CMK (cell line): ENCODE measurements at places on chromosomes 4 and X.
A peak's percentile ranks its signal among the peaks of the same experiment; 100 is the strongest.

- no peak for DNase-seq
These were observed 1.4 kb downstream of the NKX6-1 start for GRCh38 chr4:84497504-84498202.

DNA sequence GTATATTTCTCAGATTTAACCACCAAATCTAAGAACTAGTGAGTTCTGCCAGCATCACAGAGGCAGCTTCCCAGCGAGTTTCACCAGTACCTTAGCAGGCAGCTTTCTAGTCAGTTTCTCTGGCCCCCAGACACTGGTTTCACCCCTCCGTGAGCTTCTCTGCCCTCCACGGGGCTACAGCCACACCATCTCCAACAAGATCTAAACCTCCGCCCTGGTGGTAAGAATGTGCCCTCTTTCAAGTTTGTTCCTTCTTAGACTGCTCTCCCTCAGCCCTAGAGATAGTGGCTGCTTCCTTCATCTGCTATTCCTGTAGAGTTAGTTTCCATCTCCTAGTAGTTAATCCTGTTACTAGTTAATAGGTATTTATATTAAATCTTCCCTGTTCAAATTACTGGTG lies 60.5 kb upstream of the TAB3 start:
- DNase-seq: no peak

- no peak for DNase-seq
These were observed 11.1 kb upstream of the LRAT start for GRCh38 chr4:154732669-154733068.

DNA sequence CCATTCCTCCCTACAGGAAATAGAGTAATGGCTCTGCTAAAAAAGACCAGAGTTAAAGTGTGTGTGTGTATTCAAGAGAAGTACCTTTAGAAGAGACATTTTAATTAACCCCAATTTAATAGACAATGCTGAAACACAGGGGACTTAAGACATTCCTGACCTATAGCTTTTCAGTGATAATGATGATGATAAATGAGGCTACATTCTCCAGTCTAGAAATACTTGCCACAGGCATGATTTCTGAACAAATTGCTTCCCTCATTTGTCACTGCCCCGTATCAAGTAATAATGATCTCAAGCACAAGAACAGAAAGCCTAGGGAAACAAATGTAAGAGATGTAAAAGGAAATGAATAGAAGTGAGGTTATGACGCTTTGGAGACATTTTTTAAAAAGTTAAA lies 117.1 kb downstream of the UNC5C start:
- no peak for DNase-seq

GRCh38 chr4:143668930-143669552 lies 31.4 kb downstream of the FREM3 start:
- no peak for DNase-seq

DNA sequence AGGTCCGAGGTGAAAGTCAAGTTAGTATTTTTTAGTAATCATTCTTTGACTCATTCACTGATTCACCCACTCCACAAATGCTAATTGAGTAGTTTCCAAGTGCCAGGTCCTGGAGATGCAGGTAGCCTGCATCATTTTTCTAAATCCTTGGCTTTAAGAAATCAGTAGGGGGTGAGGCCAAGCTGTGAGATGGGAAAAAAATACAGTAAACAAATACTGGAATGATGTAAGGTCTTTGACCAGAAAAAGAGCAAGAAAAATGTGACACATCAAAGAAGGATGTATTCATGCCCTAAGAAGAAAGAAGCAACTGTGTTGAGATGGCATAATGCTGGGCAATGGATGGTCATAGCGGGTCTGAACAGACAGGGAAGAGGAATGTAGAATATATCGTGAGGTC lies 1386.6 kb downstream of the PCDH7 start:
- DNase-seq: no peak

DNA sequence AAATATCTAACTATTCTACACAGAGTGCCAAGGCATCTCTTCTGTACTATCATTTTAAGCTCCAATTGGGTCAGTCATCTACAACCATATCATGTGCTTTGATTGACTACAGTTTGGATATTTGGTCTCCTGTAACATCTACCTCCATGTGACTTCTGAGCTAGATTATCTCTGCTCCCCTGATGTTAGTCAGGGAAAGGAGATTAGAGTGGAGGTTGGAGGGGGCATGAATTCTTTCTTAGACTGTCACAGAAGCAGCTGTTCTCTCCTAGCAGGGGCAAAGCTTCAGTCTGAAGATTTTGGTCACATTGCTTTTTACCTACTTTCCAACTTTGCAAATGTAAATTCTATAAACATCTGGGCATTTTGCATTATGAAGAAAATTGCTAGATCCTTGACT lies 62.6 kb upstream of the C4orf54 start:
- DNase-seq: no peak

GRCh38 chrX:69038816-69039215 lies 126.4 kb downstream of the PJA1 start:
- DNase-seq: no peak

DNA sequence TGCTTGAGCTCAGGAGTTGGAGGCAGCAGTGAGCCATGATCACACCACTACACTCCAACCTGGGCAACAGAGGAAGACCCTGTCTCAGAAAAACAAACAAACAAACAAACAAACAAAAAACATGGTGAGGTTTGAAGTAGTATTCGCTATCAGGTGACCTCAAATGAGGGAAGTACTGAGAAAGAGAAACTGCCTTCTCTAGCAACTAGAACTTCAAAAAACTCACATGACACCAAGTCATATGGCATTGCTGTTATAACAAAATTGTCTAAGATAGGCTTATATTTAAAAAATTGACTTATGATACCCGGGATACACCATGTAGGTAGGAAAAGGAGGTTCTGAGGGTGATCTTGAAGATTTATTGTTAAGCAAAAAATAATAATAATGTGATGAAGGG lies 10.3 kb downstream of the MPP1 start:
- DNase-seq: no peak

GRCh38 chrX:42531441-42531840 lies 246.5 kb downstream of the PPP1R2C start:
- no peak for DNase-seq

DNA sequence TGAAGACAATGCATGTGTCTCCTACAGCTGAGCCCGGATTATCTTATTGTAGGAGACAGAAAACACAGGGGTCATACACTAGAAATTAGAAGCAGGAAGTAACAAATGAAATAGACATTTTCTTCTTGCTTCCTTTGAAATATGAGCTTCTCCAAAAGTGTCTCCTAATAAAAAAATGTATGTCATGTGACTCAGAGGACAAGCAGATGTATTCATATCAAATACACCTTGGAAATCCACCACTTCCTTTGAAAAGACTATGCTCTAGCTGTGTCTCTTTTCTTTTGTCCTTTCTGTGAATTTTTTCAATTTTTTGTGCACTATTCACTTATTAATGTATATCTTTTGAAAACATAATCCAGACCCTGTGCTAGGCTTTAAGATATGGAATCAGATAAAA lies 1906.2 kb downstream of the C4orf33 start:
- no peak for DNase-seq

- no peak for DNase-seq
These were observed 72.2 kb downstream of the GPR143 start for GRCh38 chrX:9693307-9694001.

GRCh38 chrX:150848914-150849365 lies 49.5 kb downstream of the CD99L2 start:
- DNase-seq: peak; percentile 1

- DNase-seq: no peak
These were observed 169.3 kb downstream of the RCHY1 start for GRCh38 chr4:75344915-75345314.

DNA sequence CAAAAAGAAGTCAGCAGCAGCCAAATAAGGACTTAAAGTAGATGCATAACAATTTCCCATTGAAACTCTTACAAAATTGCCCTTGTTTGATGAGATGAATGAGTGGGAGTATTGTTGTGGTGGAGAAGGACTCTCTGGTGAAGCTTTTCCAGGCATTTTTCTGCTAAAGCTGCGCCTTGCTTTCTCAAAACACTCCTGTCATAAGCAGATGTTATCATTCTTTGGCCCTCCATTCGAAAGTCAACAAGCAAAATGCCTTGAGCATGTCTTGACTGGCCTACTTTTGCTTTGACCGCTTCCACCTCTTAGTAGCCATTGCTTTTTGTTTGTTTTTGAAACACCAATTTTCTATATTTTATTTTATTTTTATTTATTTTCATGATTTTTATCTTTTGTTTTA lies 340.9 kb upstream of the FGF13 start:
- DNase-seq: no peak

DNA sequence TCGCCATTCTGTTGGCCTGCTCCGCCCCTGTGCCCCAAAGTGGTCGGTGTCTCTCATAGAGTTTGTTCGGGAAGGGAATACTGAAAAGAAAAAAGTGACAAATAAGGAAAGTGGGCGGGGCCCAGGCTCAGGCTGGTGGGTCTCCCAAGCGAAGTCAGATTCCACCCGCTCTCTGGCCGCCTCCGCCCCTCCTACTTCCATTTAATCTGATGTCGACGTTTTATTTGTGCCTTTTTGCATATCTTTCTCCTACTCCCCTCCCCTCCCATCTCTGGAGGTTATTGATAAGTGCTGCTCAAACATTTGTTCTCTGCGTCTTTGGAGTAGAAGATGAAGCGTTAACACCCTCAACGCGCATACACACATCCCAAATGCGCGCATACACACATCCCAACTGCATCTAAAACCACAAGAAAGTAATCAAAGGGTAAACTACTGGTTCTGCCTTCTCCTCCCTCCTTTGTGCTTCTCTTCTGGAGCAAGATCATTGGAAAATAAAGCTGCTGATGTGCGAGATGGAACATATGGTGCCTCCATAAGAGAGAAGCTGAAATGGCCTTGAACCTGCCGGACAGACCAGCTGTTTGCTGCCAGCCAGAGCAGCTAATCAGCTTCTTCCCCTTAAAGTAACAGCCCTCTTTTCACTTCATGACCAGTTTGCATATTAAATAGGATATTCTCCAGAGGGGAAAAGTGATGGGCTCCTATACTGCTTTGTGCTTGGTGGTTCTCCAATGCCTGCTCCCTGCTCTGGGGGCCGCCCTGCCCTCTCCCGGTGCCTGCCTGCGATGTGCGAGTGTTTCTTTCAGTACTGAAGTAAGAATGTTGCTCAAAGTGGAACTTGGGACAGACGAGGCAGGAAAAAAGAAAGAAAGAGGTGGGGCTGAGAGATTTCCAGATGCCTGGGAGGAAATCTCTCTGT lies 3.1 kb downstream of the MAMLD1 start:
- no peak for DNase-seq

GRCh38 chr4:98341309-98341708 lies 80.1 kb downstream of the RAP1GDS1 start:
- no peak for DNase-seq

GRCh38 chr4:38931125-38931524 lies 63.5 kb downstream of the FAM114A1 start:
- DNase-seq: no peak

DNA sequence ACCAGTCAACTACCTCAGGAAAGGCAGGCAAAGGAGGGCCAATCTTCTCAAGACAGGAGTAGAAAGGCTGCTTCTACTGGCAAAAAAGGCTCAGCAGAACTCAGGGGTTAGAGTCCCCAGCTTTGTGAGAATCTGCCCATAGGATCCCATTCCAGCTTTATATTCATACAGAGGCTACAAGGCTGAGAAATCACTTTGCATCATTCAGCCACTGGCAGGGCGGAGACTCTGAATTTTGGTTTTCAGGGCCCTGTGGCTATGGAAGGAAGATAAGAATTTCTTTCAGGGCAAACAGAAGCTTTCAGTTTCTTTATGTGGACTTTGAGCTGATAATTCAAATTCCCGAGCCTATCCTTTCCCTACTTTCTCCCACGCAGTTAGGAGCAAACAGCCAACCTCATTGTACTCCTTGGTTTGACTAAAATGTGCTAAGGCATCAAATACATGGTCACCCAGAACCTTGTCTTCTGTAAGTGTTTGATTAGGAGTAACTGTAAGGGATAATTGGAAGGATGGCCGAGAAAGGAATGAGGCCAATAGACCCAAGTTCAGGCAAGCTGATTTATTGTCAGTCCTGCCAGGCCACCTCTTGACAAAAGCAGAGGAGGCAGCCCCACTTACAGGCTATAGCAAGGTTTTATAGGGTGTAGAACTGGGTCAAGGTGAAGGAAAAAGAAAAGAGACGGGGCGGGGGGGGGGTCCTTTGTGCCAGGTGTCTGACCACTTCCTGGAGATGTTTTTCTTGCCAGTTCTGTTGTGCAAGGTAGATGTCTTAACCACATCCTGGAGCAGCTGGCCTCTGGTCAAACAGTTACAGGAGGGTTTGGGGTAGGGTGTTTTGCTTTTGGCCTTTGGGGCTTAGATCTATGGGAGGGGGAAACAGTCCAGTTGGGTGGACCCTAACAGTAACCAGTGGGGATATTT lies 165.3 kb upstream of the PPP1R2C start:
- DNase-seq: no peak

DNA sequence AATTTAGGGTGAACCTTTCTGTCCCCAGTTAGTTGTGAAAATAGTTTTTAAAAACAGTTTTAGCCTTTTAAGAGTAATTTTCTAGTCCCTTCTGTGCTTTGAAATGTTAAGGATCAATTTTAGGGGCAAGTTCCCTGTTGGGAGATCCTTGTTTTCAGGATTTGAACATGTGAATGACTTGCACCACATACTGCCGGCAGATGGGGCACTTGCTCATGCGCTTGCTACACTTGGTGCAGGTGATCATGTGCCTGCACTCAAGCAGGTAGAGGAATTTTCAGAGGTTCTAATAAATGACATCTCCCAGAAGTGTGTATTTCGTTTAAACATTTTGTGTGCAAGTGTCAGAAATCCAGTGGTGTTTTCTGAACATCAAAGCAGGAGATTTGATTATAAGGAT lies 195.9 kb downstream of the CHM start:
- DNase-seq: no peak

- DNase-seq: no peak
These were observed 95.1 kb upstream of the DGKK start for GRCh38 chrX:50565718-50566117.

- DNase-seq: no peak
These were observed 188.2 kb downstream of the SPCS3 start for GRCh38 chr4:176507845-176508533.

- DNase-seq: no peak
These were observed 35.0 kb upstream of the FHL1 start for GRCh38 chrX:136112286-136112685.

GRCh38 chrX:150038315-150038714 lies 100.0 kb upstream of the EOLA2 start:
- no peak for DNase-seq

DNA sequence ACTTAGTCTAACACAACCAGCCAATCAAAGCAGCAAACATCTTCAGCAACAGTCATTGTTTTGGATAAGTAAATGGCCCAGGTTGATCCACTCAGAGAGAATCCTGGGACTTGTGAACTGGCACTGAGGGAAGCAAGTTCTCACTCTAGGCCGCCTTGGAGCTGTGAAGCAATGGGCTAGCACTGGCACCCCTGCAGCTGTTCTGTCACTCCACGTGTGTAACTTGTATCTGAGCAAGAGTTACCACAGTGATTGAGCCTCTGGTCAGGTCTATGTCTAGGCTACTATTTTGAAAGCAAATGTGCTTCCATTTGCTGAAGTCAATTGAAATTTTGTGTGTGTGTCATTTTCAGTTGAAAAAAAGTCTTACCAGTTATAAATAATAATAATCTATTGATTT lies 57.2 kb upstream of the HS3ST1 start:
- DNase-seq: no peak

- no peak for DNase-seq
These were observed 67.9 kb downstream of the TMLHE start for GRCh38 chrX:155544881-155545280.
